Inflammatory macrophage (primary cell): ENCODE measurements at places on chromosomes 11 and 22.
A peak's percentile ranks its signal among the peaks of the same experiment; 100 is the strongest.

DNA sequence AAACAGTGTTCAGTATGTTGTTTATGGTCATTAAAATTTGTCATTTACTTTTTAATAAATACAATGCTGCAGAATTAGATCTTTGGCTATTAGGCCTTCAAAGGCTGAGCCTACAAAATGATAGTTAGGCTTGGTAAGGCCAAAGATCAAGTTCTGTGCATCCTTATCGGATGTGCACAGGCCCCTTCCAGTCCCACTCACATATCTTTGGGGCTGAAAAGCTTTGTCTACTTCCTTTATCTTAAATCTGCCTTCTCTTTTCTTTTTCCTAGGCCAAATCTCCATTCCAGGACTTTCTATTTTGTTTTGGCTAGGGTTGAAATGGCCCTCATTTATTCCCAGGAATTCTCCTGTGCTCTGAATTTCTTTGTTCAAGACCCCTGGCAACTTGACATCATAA, 3.4 kb upstream of the GLB1L2 start:
- no peak for DNase-seq

DNA sequence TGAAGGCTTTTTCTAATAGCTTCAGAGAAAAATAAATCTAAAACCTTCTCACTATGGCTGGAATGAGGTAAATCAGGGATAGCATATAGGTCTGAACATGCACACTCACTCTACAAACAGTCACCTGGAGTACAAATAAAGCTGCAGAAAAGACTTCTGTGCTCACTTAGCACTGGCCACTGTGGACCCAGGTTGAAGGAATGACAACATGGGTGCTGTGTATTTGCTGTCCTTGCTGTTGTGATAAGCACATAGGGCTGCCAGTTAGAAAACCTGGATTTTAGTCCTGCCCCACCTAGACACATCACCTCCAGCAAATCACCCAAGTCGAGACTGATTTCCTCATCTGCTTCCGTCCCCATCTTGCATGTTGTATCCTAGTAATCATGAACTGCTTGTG, 51.2 kb downstream of the FZD4 start:
- no peak for DNase-seq

- peak; percentile 49 for DNase-seq
Observed at GRCh38 chr11:72405009-72405408, 29.3 kb downstream of the CLPB start.

GRCh38 chr22:20128902-20129746, 2.5 kb upstream of the ZDHHC8 start:
- peak; percentile 28 for DNase-seq

GRCh38 chr22:46162771-46163556, 12.6 kb downstream of the PPARA start:
- DNase-seq, result no peak

DNA sequence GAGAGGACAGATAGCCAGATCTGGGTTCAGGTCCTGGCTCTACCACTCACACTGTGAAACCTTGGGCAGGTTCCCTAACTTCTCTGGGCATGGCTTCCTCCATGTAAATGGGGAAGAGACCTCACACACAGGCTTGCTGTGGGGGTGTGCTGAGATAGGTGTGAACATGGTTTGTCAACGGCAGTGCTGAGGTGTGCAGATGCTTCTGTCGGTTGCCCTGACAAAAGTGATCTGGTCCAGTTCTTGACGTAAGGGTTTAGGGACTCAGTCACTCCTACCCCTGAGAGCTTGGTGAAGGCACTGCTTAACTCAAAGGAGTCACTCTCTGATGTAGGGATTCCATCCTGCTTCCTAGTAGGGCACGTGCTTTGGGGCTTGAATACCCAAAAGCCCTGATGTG, 2.0 kb downstream of the C1QTNF4 start:
- DNase-seq, result no peak

DNA sequence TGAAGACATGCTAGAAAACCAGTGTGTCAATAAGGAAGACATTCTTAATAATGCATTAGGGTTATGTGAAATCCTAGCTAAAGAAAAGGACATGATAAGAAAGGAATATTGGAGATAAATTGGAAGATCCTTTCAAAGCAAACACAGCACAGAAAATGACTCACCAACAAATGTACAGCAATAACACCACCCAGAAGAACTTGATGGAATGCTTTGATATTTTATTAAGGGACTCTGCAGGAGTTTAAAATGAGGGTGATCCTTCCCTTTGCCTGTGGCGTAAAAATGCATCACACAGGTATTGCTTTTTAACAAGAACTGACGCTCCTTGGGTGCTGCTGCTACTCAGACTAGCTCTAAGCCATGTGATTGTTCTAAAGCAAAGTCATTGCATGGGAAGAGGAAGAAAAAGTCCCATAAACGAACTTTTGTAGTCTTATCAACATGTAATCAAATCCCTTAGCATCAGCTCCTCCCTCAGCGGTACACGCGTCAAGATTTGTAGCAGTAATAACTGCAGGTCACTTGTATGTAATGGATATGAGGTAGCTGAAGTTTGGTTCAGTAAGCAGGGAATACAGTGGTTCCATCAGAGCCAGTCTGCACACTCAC, 48.4 kb upstream of the EED start:
- DNase-seq, result peak; percentile 21

- no peak for DNase-seq
Observed at GRCh38 chr11:14269692-14270573, 89.0 kb downstream of the RRAS2 start.

DNA sequence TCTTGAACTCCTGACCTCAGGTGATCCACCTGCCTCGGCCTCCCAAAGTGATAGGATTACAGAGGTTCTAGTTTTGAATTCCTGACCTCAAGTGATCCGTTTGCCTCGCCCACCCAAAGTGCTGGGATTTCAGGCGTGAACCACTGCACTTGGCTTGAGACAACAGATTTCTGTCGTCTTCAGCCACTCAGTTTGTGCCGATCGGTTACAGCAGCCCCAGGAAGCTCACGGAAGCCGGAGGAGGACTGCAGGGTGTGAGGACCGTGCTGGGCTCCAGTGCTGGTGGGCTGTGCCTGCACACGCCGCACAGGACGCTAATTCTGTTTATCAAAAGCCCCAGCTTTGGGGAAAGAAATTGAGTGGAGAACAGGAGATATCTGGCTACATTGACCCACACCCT, 82.0 kb downstream of the CELSR1 start:
- DNase-seq, result no peak

DNA sequence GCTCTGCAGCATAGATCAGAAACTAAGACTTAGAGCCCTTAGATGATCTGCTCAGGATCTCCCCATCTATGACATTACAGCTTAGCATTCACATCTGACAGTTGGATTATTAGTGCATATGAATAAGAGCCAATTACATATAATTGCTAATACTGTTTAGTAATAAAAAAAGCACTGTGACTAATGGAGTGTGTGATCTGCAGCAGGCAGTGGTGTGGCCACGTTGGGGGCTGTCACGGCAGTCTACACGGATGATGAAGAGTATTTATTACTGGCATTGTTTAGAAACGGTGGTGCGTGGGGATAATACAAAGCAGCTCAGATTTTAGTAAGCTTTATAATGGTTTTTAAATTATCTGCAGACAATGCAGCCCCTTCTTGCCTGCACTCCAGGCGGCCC, 93.5 kb upstream of the TIMP3 start:
- DNase-seq, result no peak

- no peak for DNase-seq
Observed at GRCh38 chr22:44403602-44404329, 91.0 kb upstream of the SHISAL1 start.

DNA sequence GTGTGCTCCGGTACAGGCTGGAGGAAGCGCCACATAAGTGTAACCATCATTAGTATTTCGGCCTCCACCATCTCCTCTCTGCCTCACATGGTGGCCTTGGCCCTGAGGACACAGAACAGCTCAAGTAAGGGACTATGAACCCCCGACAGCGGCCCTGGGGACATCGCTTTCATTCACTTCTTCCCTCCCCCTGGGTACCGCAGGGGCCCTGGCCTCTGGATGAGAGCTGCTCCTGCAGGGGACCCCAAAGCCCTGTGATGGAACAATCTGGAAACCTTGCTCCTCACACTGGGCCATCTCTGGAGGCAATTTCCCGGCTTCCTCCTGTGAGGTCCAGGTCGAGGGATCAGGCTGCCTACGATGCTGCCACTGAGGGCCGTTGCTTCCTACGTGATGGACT, 565.5 kb downstream of the BRD1 start:
- DNase-seq, result no peak

GRCh38 chr11:115911613-115912346, 407.6 kb upstream of the CADM1 start:
- DNase-seq, result no peak
